ENCODE measurements at places on chromosomes 12 and 14.

DNA sequence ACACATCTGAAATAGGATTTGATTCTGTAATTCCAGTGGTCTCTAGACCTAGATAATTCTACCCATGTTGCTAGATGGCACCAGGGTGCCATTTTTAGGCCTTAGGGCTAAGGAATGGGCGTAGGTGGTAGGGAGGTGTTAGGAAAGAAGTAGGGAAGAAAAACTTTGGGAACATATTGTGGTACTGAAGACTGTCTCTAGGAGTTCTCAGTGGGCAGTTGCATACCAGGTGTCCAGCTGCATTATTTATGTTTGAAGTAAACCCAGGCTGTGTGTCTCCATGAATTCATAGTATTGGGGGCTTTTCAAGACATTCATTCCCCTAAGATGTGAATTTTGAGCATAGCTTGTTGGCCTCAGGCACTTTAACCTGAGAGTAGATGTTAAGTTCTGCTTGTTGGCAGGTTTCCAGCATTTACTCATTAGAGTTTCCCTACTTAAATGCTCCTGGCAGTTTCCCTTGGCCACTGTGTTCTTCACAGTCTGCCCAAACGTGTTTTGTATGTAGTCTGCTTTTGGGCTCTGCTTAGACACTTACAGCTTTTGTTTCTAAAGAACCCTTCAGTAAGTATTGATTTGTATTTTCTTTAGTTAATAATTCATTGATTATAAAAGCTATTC is 31.5 kb upstream of the CCT2 start:
- H3K27ac ChIP-seq = peak overlapping the region; percentile 24
- DNase-seq = no peak
- H3K36me3 ChIP-seq = no peaks in the 10 kb centered on the region
- no peaks in the 10 kb centered on the region for H3K27me3 ChIP-seq

- no peaks in the 10 kb centered on the region for H3K27me3 ChIP-seq
- no peaks in the 10 kb centered on the region for H3K4me1 ChIP-seq
- no peak overlapping the region for H3K4me3 ChIP-seq
- H3K27ac ChIP-seq = no peak overlapping the region
- no peaks in the 10 kb centered on the region for H3K36me3 ChIP-seq
Observed at GRCh38 chr14:79432640-79433039, 778.7 kb downstream of the DIO2 start.

DNA sequence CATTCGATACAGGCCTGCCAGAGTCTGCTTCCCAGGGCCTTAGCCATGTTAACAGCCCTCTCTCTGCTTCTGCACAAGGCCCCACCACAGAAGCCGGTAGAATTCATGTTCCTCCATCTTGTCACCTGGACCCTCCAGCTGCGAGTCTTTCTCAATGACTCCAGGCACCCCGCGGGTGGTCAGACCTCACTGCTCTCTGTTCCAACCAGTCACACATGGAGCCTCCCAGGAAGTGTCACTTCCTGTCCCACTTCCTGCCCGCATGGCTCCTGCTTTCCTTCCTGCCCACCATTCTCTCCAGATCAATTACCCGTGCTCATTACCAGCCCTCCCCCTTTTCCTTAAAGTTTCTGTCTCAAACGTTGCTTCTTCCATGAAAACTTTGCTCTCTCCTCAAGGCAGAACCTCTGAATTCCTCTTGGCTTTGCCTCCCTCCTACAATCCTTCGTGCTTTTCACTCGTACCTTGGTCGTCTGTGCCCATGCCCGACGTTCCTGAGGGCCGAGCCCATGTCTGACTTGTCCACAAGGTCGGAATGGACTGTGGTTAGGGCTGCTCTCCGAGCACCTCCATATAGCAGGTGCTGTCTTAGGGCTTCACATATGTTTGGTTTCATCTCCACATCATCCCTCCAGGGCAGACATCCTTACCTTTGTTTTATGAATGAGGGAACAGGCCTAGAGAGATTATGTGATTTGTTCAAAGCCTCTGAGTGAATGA is 172.1 kb downstream of the TSPAN9 start:
- H3K4me3 ChIP-seq = no peak overlapping the region
- DNase-seq = no peak
- H3K27ac ChIP-seq = peak overlapping the region; percentile 6
- H3K27me3 ChIP-seq = peaks cover 42% of the 10 kb centered on the region
- peaks cover 11% of the 10 kb centered on the region for H3K4me1 ChIP-seq

DNA sequence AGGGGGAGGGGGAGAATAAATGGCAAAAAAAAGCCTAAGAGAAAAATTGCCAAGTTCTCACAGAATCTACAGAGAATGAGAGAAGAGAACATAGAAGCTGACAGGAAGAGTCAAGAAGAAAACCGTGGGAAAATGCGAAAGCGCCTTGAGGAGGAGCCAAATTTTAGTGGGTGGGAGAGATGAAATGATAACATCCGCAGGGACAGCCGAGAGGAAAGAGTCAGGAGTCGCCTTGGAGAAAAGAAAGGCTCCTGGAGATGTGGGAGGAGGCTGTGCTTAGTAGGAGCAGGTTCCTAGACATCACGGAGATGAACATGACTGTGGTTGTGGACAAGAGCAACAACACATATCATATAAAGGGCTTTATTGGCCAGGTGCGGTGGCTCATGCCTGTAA is 49.4 kb downstream of the PHLDA1 start:
- H3K27ac ChIP-seq = no peak overlapping the region
- H3K4me1 ChIP-seq = peaks cover 51% of the 10 kb centered on the region
- no peaks in the 10 kb centered on the region for H3K36me3 ChIP-seq
- peak overlapping the region; percentile 15 for H3K4me3 ChIP-seq
- no peaks in the 10 kb centered on the region for H3K27me3 ChIP-seq

DNA sequence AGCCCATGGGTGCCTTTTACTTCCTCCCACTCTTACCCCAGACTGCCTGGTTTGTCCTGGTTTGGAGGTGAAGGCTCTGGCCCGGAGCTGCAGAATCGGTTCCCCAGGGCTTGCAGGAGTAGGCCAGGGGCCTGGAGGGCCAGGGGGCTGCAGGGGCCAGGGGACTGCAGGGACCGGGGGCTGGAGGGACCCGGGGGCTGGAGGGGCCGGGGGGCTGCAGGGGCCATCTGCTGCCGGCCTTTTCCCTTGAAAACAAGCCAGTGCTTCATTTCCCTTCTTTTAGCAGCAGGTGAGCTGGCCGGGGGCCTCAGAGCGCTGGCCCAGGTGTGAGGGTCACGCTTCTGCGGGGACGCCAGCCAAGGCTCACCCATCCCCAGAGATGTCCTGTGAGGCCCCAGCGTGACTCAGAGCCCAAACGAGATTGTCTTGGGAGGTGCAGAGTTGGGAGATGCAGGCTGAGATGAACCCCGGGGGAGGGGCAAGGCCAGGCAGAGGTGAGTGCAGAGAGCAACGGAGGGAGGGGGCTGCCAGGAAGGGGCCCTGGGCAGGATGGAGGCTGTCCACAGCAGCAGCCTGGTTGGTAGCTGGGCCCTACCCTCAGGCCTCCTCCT is 154.9 kb downstream of the KIF26A start:
- no peaks in the 10 kb centered on the region for H3K36me3 ChIP-seq
- no peak for DNase-seq
- H3K4me1 ChIP-seq = peaks cover 4% of the 10 kb centered on the region

- peaks cover 7% of the 10 kb centered on the region for H3K4me1 ChIP-seq
- no peak overlapping the region for H3K27ac ChIP-seq
- no peak for DNase-seq
- no peak overlapping the region for H3K4me3 ChIP-seq
- H3K27me3 ChIP-seq = no peaks in the 10 kb centered on the region
Observed at GRCh38 chr12:30732954-30733637, 21.7 kb downstream of the CAPRIN2 start.

DNA sequence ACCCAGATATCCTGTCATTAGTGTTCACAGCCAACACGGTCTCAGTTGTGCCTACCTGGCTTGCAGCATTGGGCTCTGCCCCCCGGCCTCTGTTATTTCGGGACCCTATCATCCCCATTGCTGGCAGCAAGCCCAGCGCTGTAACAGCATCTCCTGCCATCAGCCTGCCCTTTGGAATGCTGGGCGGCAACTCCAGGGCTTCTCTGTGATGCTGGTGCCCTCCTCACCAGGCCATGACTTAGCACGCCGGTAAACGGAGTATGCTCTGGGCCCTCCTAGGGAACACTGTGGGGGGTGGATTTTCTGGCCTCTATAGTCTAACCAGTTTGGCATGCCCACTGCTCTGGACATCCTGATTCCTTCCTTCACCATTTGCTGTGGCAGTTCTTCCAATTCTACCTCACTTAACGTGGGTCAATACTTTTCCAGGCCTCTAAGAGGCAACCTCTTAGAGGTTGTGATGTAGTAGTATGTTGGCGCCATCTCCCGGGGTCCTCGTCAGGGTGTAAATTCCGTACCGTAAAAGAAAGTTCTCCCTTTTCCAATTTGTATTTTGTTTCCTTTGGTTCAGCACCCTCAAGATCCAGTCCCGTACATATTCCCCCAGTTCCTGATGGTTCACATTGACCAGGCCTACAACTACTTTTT is 80.0 kb downstream of the SINHCAF start:
- no peak overlapping the region for H3K27ac ChIP-seq
- H3K4me3 ChIP-seq = no peak overlapping the region
- H3K4me1 ChIP-seq = no peaks in the 10 kb centered on the region
- peaks cover 28% of the 10 kb centered on the region for H3K27me3 ChIP-seq
- DNase-seq = no peak

DNA sequence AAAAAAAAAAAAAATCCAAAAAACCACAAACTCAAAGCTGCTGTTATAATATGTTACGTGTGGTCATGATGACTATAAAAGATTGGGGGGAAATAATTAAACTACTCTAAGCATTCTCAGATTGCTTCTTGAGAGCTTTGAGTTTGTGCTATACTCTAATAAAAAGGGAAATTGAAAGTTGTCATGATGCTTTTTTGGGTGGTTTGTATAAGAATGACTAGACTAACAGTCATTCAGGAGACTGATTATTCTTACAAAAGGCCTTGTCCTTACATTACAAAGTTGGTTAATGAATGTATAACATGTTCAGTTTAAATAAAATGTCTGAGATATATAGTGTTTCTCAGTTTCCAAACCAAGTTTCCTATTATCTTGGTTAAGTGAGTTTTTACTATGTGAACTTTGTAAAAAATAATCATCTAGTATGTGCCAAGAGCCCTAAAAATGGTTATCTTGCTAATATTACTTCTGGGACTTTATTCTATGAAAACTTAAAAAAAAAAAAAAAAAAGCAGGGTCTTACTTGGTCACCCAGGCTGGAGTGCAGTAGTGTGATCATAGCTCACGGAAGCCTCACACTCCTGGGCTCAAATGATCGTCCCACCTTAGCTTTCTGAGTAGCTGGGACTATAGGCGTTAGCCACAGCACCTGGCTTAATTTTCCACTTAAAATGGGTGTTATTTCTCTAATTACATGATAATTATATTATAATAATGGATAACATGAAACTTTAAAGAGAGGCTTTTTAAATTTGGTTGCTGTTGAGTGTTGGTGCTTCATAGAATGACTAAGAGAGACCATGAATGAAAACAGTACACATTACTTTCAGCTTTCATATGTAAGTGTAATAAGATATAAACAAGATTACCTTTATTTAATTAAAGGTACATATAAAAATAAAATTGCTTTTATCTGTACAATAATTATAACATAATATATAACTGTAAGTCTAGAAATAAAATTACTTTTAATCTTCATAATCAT is 459.6 kb upstream of the RGS6 start:
- no peak for DNase-seq
- peaks cover 4% of the 10 kb centered on the region for H3K36me3 ChIP-seq
- no peaks in the 10 kb centered on the region for H3K27me3 ChIP-seq

DNA sequence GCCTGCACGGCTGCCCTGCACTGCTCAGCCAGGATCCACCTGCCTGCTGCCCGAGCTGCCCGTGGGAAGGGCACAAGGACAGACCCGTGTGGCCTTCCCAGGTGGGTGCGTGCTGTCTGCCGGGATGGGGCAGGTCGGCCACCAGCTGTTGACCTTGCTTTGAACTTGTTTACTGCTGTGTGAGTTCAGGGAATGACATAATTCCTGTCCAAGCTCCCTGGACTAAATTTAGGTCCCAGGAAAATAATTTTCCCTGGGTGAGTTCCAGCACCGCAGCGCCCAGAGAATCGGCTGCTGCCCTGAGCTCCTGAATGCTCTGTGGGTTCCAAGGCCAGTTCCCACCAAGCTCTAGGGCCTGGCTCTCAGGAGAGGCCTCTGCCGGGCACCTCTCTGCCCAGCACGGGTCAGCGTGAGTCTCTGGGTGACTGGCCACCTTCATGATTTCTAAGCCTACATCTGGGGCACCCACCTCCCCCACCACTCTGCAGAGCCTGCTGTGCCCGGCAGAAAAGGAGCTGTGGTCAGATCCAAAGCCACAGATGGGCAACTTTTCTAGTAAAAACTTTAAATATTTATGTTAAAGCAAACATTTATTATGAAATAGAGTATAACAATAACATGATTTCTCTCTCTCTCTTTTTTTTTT is 27.2 kb upstream of the MLXIP start:
- no peak for DNase-seq
- peaks cover 4% of the 10 kb centered on the region for H3K4me1 ChIP-seq
- H3K4me3 ChIP-seq = no peak overlapping the region
- no peak overlapping the region for H3K27ac ChIP-seq
- H3K27me3 ChIP-seq = no peaks in the 10 kb centered on the region
- H3K36me3 ChIP-seq = no peaks in the 10 kb centered on the region

GRCh38 chr12:48946205-48946604 is 11.1 kb downstream of the ARF3 start:
- peaks cover 27% of the 10 kb centered on the region for H3K4me1 ChIP-seq
- no peak overlapping the region for H3K4me3 ChIP-seq
- DNase-seq = no peak
- H3K27me3 ChIP-seq = no peaks in the 10 kb centered on the region

- no peaks in the 10 kb centered on the region for H3K36me3 ChIP-seq
- DNase-seq = no peak
- no peaks in the 10 kb centered on the region for H3K27me3 ChIP-seq
- no peak overlapping the region for H3K4me3 ChIP-seq
Observed at GRCh38 chr12:126247936-126248335, 1182.7 kb downstream of the AACS start.
